ENCODE measurements at places on chromosomes 12 and 14.
A peak's percentile ranks its signal among the peaks of the same experiment; 100 is the strongest.

DNA sequence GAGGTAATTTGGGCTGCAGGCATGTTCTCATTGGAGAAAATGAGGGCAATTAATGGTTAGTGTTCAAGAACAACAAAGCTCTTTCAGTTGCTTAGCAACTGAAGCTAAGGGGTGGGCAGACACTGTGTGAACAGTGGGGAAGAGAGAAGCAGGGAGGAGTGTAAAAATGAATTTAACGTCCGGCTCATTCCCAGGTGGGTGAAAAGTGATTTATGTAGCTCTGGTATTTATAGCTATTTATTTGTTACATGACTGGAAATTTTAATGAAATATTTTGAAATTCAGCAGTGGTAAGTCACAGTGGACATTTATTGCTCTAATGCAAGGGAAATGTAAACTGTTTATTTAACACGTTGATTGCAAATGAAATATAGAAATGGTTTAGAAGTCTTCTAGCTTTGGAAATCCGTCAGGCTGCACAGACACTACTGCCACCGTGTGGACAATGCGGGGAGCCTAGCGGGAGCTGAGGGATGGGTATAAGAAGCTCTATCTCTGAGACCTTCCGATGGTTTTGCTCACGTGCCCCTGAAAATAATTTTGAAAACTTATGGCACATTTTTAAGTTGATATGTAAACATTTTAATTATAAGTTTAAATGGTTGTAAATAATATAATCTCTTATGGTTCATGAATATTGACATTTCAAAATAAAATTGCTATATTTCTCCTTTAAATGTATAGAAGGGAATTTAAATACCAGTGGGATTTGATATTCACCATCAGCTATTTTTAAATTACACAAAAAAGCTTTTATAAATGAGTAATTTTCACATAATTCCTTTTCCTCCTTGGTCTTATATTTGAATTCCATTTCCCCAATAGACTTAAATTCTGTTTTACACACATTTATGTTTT lies 54.4 kb downstream of the E2F7 start:
- no peaks in the 10 kb centered on the region for H3K4me1 ChIP-seq
- no peak overlapping the region for H3K4me3 ChIP-seq
- H3K27ac ChIP-seq, result no peak overlapping the region
- no peaks in the 10 kb centered on the region for H3K36me3 ChIP-seq

- H3K36me3 ChIP-seq, result no peaks in the 10 kb centered on the region
- no peaks in the 10 kb centered on the region for H3K4me1 ChIP-seq
- no peak overlapping the region for H3K27ac ChIP-seq
- no peak overlapping the region for H3K4me3 ChIP-seq
- no peak for DNase-seq
Measured at GRCh38 chr12:83451189-83451588, 764.5 kb downstream of the TMTC2 start.

- H3K27me3 ChIP-seq, result no peaks in the 10 kb centered on the region
- H3K4me1 ChIP-seq, result no peaks in the 10 kb centered on the region
- H3K36me3 ChIP-seq, result no peaks in the 10 kb centered on the region
- no peak overlapping the region for H3K4me3 ChIP-seq
- H3K27ac ChIP-seq, result no peak overlapping the region
Measured at GRCh38 chr12:3032770-3033538, 44.2 kb upstream of the TSPAN9 start.

DNA sequence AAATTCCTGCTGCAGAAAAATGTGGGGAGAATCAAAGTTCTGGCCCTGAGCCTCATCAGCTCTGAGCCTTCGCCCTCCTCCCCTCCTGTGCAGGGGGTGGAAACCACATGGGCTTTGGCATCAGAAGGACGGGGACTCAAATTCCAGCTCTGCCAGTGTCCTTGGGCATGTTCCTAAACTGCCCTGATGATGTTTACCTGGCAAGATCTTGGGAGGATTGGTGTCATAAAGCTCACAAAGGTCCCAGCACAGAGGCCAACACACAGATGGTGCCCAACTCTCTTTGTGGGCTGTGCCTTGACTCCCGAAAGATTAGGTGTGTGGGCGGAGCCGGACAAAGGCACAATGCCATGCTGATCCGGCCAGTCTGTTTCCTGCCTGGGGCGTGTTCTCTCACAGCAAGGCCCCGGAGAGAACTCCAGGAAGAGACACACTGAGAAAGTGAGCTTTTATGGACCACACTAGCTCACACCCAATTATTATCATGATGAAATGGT lies 20.5 kb upstream of the CLMN start:
- H3K36me3 ChIP-seq, result no peaks in the 10 kb centered on the region
- H3K27me3 ChIP-seq, result no peaks in the 10 kb centered on the region
- H3K4me3 ChIP-seq, result no peak overlapping the region
- DNase-seq, result no peak
- no peaks in the 10 kb centered on the region for H3K4me1 ChIP-seq

DNA sequence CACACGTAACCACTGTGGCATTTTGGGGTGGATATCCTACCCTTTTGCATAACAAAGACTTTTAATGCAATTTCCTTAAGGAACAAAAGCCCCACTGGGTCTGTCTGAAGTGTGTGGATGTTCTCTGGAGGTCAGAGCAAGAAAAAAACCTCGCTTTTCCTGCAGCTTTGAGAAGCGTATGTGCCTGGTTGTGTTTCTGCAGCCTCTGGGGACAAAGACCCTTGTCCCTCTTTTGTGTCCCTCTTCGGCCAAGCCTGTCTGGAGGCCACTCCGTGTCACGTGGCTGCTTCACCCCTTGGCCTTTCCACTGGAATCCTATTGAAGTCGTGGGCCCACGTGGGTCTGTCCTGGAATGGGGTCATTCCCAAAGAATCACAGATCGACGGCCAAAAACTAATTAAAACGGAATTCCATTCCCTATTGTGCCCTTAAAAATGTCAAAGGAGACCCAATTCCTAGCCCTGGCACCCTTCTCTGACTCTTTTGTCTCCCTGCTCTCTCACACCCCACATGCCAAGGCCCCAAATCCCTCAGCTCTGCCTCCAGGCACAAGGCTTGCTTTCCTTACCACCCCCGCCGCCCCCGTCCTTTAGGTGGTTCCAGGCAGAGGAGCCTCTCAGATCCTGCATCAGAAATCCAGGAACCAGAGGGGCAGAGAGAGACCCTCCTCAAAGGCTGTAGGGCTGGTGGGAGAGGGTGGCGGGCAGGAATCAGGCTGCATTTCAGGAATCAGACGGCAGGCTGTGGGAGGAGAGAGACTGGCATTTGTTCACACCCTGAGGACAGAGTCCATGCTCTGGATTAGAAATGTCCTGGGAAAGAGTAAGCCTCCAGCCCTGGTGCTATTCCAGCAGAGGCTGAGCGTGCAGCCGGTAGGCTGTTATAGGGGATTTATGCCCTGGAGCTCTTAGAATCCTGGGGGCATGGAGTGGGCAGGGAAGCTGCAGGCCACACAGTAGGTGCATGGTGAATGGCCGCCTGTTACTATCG lies 12.6 kb upstream of the CYP46A1 start:
- no peak for DNase-seq
- no peak overlapping the region for H3K27ac ChIP-seq
- peaks cover 13% of the 10 kb centered on the region for H3K4me1 ChIP-seq
- no peaks in the 10 kb centered on the region for H3K27me3 ChIP-seq
- no peaks in the 10 kb centered on the region for H3K36me3 ChIP-seq

DNA sequence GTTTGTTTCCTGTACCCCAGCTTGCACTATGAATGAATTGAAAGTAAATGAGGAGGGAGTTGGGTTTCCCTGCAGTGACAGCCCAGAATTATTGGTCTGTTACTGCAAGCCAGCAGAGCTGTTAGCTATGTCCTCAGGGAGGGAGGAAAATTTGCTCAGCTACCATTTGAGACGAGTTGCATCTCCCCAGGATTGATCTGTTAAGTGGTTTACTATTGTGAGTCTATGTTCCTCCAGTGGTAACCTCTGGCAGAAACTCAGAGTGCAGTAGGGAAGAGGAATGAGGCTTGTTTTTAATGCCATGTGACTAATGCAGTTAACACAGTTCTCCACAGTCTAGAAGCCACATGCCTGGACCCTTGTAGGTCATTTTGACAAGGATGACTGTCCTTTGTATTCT lies 173.9 kb downstream of the SLC15A4 start:
- DNase-seq, result no peak
- no peaks in the 10 kb centered on the region for H3K4me1 ChIP-seq
- H3K27ac ChIP-seq, result no peak overlapping the region
- H3K36me3 ChIP-seq, result no peaks in the 10 kb centered on the region

DNA sequence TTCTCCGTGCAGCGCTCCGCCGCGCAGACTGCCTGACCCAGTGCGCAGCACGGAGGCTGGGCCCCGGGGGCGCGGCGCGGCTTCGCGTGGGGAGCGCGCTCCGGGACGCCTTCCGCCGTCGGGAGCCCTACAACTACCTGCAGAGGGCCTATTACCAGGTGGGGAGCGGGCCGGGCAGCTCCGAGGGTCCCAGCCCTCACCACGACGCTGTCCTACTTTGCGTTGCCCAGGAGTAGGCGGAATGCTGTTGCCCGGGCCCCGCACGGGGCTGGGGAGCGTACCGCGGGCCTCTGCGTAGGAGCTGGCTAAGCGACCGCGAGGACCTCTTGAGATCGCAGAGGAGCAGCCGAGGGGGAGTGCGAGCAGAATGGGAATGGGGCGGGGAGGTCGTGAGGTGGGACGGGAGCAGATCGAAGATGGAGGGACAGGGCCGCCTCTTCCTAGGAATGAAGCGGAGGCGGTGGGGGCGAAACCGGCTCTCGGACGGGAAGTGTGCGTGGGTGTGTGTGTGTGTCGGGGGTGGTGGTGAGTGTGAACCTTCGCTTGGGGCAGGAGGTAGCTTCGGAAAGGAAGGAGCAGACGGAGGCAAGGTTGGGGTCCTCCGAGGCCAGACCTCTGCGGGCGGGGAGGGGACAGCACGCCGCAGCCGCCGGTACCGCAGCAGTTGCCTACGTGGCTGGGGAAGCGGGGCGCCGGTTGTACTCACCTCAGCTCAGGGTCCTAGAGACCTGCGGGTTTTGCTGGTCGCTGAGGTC lies 751 bp downstream of the P3H3 start:
- H3K27me3 ChIP-seq, result peaks cover 13% of the 10 kb centered on the region
- DNase-seq, result peak; percentile 14
- no peaks in the 10 kb centered on the region for H3K36me3 ChIP-seq
- H3K27ac ChIP-seq, result peak overlapping the region; percentile 78
- peaks cover 11% of the 10 kb centered on the region for H3K4me1 ChIP-seq

- no peaks in the 10 kb centered on the region for H3K4me1 ChIP-seq
- no peak overlapping the region for H3K4me3 ChIP-seq
- H3K27ac ChIP-seq, result no peak overlapping the region
- no peak for DNase-seq
Measured at GRCh38 chr14:26856876-26857518, 259.2 kb upstream of the NOVA1 start.

DNA sequence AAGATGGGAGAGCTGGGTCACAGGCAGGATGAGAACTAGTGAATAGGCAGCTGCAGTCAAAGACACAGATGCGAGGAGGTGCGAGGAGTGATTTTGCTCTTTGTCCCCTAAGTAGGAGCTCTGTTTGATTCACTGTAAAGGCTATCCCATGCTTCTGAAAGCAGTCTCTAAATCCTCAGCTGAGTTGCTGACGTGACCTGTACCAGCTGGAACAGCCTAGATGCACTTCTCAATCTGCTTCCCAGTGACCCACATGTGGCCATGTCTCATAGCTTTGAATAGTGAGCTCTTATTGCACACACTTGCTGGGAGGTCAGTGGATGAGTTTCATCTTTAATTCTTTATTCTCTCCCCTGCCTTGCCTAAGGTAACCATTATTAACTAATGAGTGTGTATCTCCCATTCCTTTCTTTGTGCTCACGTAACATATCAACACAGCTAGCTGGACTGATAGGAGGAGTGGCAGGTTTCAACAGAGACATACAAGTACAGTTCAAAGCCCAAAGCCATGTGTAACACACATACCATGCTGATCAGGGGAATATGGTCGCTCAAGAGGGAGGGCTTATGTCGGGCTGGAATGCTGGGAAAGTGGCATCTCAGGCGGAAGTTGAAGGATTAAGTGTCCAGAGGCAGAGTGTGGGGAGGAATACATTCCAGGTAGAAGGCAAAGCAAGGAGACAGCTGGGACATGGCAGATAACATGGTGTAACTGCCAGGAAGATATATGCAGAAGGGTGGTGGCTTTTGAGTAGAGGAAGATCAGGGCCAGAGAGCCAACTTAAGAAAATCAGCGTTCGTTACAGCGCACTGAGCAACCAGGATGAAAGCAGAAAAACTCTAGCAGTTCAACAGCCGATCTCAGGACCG lies 15.4 kb upstream of the YY1 start:
- no peaks in the 10 kb centered on the region for H3K27me3 ChIP-seq
- H3K36me3 ChIP-seq, result no peaks in the 10 kb centered on the region
- DNase-seq, result no peak

Data from CD8-positive, alpha-beta memory T cell (primary cell).